NCI-H1436 (cell line): ENCODE measurements at places on chromosomes 16 and 17.

DNA sequence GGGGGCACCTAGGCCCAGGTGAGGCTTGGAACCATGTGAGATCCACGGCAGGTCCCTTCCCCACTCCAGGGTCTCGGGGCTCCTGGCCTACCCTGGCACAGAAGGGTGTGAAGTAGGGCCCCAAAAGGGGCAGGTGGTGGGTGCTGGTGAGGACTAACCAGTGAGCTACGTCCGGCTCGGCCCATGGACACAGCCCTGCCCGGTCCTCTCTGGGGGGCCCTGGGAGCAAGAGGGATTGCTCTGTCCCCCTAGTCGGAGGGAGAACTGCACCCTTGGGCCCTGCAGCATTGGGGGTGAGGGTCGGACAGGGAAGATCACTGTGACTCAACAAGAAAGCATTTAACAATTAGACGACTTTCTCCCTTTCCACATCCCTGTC is 2.9 kb downstream of the ENPP7 start:
- no peak for DNase-seq

- no peak for DNase-seq
Measured at GRCh38 chr16:19130852-19131824, 17.4 kb downstream of the ITPRIPL2 start.

- DNase-seq, result no peak
Measured at GRCh38 chr16:70460737-70461261, 6.4 kb downstream of the FCSK start.

DNA sequence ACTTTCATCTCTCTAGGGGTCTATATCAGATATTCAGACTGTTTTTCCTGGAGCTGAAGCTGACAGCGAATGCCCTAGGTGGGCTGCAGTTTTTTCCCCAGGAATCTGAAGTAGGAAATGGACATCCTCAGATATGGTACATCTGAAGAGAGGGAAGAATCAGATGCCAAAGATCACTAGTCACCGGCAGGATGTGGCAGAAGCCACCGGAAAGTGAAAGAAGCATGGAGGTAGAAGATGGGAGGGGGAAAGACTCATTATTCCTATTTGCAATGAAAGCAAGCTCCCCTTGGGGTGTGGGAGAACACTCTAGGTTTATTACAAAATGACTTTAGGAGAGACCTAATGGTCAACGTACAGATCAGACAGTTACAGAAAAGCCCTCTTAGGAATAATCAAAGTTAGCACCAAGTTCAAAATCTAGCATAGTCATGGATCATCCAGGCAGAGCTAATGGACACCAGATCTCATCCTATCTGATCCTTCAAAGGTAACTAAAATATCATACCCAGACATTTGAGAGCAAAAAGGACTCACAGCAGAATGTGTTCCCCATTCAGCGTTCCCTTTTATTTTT is 110.7 kb downstream of the HS3ST3A1 start:
- no peak for DNase-seq

DNA sequence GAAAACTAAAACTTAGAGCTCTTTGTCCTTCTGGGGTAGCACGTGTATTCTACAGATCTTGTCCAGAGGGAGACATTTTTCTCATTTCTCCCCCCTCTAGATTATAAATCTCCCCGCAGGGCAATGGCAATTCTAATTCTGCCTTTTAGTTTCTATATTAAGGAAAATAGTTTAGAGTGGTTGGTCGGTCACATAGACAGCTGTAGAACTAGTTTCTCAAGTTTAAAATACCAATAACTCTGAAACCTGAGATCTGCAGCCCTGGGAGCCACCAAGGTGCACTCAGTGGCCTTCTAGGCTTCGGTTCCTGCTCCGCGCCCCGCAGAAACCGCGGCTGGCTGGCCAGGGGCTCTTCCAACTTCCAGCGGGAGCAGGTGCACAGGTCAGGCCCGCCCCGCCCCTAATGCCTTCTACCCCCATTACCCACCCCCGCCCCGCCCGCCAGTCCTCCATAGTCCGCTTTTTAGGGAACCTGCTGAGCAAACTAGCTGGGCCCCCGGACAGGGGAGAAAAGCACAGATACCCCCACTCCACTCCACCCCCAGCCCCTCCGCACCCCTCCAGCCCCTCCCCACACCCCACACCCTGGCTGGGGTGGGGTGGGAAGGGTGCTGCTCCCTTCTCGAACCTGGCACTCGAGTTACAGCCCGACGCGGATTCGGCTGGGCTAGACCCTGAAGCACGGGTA is 431 bp downstream of the SLFN11 start:
- DNase-seq, result no peak

DNA sequence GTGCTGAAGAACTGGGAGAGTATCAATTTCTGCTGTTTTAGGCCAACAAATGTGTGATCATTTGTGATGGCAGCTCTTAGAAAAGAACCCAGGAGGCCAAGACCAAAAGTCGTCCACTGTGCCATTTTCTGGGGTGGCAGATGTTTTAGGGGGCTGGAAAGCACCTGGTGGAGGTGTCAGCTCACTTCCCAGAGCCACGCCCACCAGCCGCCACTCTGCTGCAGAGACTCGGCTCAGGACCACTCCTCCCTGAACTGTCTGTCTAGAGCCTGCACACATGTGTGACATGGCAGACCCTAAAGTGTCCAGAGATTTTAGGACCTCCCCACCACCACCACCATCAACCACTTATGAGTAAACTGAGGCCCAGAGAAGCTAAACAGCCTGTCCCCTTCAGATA is 23.9 kb upstream of the RPL38 start:
- DNase-seq, result no peak

- no peak for DNase-seq
Measured at GRCh38 chr16:53611179-53611696, 92.4 kb downstream of the RPGRIP1L start.

- DNase-seq, result no peak
Measured at GRCh38 chr17:75152523-75152921, 1.8 kb downstream of the JPT1 start.

DNA sequence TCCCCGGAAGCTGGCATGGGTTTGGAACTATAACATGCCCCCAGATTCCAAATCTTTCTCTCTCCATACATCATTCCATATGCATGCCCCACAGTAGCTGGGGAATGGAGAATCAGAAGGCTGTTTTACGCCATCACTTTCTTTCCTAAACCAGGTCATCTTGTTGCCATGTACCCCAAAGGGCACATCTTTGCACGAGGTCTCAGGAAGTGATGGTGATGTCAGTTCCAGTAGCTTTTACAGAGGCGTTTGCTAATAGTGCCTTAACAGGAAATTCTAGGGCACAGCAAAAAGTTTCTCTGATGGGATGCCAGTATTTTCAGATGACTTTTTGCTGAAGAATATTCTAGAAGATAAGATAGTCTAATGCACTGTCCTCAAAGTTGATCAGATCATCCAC is 241.5 kb downstream of the MAF start:
- no peak for DNase-seq

DNA sequence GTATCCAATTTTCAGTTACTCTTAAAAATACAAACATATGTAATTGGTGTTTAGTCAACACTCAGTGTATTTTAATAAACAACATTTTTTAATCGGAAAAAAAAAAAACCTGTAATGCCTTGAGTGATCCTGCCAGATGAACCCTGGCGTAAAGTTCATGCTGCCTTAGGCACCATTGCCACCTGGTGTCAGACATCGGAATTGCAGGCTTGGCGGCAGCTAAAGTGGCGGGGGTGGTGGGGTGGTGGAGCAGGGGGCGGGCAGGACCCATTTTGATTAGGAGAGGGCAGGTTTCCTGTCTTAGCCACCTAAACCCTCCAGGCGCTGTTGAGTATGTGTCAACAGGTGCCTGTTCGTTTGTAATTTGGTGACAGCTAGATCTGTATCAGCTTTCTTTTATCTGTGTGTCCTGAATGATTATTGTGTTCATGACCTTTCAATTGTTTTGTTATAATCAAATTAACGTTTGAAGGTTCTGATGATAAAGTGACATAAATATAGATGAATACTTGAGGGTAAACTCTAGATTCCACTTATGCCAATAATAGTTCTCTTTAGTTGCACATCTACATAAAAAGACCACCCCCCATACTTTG is 588.7 kb downstream of the CDH13 start:
- no peak for DNase-seq

DNA sequence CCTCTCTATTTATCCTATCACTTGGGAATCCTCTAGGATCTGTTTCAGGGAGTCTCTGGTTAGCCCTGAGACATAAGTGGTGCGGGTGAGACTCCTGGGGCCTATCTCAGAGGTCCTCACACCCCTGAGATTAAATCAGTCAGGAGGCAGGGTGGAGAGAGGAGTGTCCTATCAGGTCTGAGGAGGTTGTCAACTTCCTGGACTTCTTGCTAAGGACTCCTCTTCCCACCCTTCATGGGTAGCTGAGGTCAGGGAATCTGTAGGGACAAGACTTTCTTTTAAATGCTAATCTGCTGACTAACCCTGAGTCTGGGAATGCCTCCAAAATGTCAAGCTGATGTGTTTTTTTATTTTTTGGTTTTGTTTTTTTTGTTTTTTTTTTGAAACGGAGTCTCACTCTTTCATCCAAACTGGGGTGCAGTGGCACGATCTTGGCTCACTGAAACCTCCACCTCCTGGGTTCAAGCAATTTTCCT is 6.6 kb upstream of the ARMC5 start:
- no peak for DNase-seq

- DNase-seq, result no peak
Measured at GRCh38 chr17:28942925-28943324, 8.4 kb downstream of the PHF12 start.

DNA sequence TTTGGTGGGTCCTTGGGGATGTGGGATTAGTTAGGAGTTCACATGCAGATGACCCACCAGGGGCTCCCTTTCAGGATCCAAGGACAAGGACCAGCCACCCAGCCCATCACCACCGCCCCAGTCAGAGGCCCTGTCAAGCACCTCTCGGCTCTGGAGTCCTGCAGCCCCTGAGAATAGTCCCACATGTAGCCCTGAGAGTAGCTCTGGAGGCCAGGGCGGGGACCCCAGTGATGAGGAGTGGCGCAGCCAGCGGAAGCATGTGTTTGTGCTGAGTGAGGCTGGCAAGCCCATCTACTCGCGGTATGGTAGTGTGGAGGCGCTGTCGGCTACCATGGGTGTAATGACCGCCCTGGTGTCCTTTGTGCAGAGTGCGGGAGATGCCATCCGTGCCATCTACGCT is 2.4 kb downstream of the MON1B start:
- DNase-seq, result no peak

DNA sequence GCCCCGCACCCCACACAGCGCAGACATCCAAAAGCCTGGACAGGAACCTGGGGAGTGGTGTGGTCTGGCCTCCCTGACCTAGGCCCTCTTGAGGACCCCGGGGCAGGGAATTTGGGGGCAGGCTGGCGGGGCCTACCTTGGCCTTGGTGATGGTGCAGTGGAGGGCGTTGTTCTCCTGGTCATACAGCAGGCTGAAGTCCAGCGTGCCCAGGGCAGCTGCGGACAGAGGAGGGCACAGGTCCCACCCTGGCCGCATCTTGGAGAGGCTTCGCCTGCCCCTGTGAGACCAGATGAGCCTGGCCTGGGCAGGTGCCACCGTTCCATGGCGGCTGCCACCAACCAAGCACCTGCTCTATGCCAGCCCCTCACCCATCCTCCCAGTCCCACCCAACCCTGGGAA is 9.0 kb downstream of the DOC2B start:
- no peak for DNase-seq

DNA sequence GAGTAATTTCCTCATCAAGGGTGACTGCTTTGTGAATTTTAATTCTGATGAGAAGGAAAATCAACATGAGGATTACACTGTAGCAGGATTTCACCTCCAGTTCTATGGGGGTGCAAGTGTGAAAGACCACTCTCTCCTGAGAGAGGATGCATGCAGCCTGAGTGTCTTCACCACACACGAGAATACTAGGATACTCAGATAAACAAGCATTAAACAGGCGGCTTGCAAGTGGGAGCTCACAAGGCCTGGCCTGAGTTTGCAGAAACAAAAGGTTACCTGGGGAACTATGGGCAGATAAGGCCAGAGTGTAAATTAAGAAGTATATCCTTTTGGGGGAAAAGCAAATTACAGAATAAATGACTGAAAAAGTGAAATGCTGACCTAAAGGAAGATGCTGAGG is 46.6 kb downstream of the MYH10 start:
- no peak for DNase-seq
